ENCODE measurements at places on chromosomes 12 and 14.

- DNase-seq, result no peak
These were observed 12.9 kb downstream of the VPS37B start for GRCh38 chr12:122882908-122883558.

GRCh38 chr12:19547271-19547671 is 108.0 kb downstream of the AEBP2 start:
- no peak for DNase-seq

- no peak for DNase-seq
These were observed 336.0 kb upstream of the SOX5 start for GRCh38 chr12:24285448-24285847.

GRCh38 chr12:94925729-94926128 is 77.8 kb downstream of the NDUFA12 start:
- no peak for DNase-seq

GRCh38 chr12:3633396-3633795 is 119.5 kb downstream of the CRACR2A start:
- DNase-seq, result no peak

DNA sequence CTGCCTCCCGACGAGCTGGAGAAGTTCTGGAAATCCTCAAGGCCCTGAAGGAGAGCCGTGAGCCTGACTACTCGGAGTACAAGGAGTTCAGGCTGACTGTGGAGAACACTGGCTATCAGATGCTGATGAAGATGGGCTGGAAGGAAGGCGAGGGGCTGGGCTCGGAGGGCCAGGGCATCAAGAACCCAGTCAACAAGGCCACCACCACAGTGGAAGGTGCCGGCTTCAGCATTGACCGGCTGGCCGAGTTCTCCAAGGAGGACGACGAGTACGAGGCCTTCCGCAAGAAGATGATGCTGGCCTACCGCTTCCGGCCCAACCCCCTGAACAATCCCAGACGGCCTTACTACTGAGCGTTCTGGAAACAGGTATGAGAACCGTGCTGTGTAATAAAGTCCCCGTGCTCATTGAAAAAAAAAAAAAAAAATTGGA is 366.1 kb upstream of the ATXN7L3B start:
- DNase-seq, result no peak

DNA sequence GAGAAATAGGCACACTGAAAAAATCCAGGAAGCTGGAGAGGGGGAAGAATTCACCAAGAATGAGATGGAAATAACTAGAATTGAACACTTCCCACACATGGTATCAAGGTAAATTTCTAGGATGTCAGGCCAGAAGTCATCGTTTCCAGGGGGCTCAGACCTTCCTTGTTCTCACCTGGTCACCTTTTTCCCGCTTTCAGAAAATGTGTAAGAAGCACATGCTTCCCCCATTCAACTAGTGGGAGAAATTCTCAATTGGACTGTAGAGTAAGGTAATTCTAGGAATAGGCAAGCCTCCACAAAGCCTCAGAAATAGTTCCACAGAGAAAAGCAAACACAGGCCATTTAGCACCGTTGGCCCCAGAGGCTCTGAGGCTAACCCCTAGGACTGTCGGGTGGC is 2.8 kb upstream of the PTMS start:
- DNase-seq, result no peak

GRCh38 chr12:5441497-5442236 is 9.8 kb downstream of the NTF3 start:
- DNase-seq, result peak; percentile 93

- no peak for DNase-seq
These were observed 48.4 kb upstream of the NID2 start for GRCh38 chr14:52117111-52117832.

DNA sequence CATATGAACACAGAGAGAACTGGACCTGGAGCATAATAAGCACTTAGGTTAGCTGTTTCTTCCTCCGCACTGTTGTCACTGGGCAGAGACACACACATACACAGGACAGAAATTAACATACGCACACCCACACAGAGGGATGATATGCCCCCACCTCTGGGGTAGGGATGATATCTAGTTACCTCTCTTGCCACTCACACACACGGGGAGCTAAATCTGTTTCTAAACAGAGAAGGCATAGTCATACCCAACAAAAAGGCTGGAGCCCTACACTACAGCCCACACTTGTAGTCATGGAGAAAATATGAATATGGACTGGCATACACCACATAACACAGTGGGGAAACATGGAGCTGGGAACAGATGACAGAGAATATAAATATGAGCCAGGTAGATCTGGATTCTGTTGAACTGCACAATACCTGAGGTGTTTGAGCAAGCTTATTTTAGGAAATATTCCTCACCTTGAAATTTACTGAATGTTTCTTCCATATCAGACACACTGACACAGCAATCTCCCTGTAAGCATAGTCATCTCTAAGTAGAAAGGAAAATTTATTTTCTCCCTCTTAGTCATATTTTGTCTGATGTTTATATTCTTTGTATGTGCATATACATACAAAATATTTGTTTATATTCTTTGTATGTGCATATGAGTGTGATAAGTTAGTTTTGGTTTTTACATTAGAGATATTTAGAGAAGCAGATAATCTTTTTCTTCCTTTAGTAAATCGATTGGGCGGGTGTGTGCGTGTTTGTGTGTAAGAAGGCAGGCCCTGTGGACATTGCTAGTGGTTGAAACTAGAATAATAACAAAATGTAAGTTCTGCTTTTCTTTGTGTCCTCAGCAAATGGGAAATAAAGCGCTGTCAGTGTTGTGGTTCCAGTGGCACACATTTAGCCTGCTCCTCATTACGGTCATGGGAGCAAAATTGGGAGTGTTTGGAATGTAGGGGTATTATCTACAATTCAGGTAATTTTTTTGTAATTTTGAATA is 20.9 kb upstream of the SCFD1 start:
- DNase-seq, result no peak

DNA sequence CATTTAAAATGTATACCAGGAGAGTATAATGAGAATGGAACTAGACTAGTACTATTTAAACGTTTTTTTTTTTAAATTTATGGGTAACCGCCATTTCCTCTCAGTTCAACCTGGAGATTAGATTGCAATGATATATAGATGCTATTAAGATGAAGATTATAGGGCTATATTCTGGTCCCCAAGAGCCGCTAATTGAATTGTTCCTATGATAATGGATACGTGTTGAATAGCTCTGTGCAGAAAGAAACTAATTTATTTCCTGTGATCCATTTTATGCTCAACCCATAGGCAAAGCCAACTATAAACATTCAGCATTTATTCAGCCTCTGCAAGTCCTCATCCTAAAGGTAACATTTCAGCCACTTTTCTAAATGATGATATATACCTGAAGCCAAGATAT is 1595.1 kb upstream of the SEL1L start:
- no peak for DNase-seq

DNA sequence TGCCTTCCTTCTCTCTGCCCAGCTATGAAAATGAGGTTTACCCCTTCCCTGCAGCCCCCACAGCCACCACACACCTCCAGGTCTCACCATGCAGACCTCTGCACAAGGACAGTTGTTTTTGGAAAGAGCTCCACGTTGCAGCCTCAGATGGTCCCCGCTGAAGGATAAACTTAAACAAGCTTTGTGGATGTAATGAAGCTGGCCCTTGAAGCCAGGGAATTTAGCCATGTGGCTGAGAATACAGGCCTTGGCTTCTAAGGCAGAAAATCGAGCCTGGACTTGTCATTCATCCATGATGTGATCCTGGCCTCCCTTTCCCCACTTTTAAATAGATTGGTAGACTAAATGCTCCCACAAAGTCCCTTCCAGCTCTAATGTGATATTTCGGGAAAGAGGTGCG is 79.4 kb downstream of the TBX3 start:
- DNase-seq, result no peak
